ENCODE measurements at places on chromosomes 6 and 20.

DNA sequence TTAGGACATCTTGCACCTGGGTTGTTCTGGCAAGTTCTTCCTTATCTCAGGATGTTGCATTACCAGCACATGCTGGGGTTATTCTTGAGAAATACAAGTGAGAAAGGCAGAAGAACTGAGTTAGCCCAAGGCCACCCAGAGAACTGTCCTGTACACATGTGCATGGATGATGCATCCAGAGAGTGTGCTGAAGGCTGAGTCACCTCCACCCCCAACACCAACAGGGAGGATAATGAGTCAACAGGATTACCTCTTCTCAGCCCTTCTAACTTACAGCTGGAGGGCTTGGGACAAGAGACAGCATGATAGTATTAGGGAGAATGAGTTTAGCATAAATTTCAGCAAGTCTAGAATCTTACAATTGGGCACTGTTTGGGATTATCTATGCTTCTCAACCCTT, 8.5 kb downstream of the SCGN start:
- DNase-seq, result no peak

DNA sequence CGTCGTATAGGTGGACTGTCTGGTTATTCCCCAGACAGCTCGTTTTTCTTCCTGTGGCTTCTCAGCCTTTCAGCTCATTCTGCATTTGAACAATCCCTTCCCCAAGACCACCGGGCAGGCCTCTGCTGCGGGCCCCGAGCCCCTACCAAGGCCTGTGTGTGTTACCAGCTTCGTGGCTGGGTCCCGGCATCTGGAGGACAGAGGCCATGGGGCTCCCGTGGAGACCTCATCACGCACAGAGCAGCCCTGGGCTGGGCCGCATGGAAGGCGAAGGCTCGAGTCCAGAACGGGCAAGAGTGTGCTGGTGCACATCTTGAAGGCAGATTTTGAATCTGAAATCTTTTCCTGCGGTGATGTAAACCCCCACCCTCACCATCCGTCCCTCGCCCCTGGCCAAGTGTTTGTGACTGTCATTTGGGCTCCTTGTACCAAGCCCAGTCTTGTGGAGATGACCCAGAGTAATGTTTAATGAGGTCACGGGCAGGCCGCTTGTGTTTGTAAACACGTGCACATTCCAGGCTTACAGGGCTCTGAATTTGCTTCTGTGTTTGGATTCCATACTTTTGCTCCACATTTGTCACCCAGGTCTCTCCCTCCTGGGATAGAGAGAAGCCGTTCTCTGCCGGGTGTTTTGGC, 119.6 kb downstream of the CDH4 start:
- DNase-seq, result no peak

GRCh38 chr6:116465246-116465645, 4.1 kb downstream of the CALHM6 start:
- no peak for DNase-seq

GRCh38 chr6:75415804-75416203, 77.8 kb downstream of the FILIP1 start:
- DNase-seq, result no peak

GRCh38 chr20:44600758-44601201, 18.4 kb downstream of the PKIG start:
- no peak for DNase-seq

Measured in NCI-H1694 (cell line).